Gastrocnemius medialis (tissue), 4 donors: ENCODE measurements at places on chromosomes 1 and 21. TPM values are rescaled to one million over a fixed set of nuclear protein-coding genes. Genes with fewer than 3 reads are reported as not detected.

IL19 gene
- not detected for total RNA-seq

CRNN gene
- total RNA-seq: not detected

TPTE gene
- total RNA-seq: not detected

S100A8 gene
- total RNA-seq: 7.4 TPM

LCE1B gene
- total RNA-seq: not detected

GPR37L1 gene
- total RNA-seq: not detected

EPHA10 gene
- total RNA-seq: not detected

SYTL1 gene
- 0.66 TPM for total RNA-seq

HUNK gene
- total RNA-seq: not detected
